WTC11 (cell line): ENCODE measurements at places on chromosomes 1 and 21.

DNA sequence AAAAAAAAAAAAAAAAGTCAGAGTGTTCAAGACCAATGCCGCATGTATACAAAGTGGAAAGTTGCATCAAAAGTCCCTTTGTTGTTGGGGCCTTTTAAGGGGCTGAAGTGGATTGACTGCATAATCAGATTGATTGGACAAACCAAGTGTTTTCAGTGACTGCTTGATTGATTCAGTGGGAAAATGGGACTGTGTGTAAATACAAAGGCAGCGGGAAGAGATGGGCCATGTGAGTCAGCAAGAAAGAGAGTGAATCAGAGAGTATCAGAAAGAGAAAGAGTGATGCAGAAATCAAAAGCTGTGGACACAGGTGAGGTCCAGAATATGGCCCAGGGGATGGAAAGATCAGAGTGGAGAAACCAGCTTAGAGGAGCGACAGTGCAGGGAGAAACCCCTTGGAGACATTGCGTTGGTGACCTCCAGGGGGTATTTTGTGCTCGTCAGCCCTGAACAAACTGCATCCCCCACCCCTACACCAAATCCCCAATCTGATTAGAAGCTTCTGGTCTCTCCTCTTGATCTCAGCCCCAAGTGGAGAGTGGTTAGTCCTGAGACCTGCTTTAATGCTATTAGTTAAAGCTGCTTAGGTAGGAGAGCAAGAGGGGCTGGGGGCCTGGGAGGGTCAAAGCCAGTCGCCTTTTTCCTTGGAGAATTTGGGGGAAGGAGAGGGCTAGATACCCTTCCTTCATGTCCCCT lies 5.1 kb upstream of the ETV3L start:
- DNase-seq = no peak

DNA sequence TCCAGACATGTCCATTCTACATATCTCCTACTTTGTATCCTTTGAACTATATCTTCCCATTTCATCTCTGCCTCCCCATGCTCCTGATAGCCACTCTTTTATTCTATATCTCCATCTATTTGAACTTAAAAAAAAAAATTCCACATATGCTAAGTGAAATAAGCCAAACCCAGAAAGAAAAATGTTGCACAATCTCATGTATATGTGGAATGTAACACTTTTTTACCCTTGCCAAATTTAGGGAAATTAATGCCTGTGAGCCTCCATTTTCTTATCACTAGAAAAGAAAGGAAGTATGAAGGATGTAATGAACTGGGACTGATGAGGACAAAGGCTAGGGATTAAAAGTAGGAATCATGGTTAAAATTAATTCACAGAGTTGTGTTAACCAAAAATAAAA lies 53.5 kb downstream of the RGS13 start:
- no peak for DNase-seq

DNA sequence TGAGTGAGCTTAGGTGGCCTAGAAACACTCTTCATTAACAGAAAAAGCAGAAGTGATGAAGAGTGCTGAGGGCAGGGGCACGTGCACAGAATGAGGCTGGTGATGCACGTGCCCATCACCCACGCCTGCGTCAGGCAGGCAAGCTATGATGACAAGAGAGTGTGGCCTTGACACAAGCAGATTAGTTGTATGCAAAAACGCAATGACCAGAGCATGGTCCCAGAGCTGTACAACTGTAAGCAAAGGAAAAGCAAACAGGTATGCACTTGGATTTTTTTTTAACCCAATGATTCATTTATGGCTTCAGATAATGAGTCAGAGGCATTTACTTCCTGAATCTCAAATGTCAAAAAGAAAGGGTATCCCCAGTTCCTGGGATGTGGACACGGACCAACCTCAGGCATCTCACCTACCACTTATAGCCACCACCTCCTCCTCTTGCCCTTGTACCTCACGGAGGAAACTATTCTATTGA lies 9.1 kb upstream of the TMEM61 start:
- DNase-seq = no peak

GRCh38 chr1:171901245-171901644 lies 59.9 kb downstream of the DNM3 start:
- no peak for DNase-seq

- no peak for DNase-seq
Measured at GRCh38 chr1:8740034-8740449, 77.4 kb downstream of the RERE start.

DNA sequence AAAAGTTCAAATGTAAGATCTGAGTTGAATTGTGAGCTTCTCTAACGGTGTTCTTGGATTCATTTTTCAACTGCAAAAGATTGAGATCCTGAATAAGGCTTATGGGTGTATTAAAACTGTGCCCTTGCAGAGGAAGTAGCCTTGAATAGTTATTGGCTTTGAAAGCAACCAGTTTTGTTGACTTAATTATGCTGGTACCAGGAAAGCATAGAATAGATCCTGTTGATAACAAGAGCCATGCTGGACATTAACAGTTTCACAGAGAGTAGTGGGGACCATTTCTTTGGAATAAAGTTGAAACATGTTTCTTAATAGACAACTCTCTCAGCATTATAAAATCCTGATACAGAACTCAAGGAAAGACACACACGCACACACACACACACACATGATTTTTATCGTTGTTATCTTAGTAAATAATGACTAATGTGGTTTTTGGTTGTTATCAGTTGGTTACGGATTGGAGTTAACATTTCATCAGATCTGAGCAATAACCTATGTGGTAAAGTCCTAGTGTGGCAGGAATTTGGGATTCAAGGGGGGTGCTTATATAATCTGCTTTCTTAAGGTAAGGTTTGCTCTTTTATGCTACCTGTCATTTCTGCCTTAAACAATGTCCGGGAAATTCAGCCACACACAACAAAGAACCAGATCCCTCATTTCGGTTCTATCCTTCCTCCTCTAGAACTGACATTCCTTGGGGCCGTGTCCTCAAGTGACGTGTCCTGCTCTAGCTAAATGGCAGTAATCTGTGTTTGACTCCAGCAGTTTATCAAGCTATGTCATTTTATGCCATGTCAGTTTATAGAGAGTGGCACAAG lies 330.9 kb downstream of the CHRM3 start:
- no peak for DNase-seq

DNA sequence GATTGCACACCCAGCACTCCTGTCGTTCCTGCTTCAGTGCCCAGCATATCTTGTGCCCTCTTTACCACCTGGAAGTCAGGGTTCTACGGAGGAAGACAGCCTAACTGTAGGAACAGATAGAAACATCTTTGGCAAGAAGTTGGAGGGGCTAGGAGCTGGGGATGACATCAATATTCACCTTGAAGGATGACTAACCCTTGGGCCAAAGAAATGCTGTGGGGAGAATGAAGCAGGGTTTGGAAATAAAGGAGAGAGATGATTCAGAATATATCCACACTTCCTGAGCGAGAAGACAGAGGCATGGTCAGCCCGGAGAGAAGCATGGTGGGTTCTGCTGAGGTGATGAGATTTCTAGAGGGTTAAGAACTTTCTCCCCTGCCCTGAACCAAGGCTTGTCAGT lies 4.6 kb upstream of the NKAIN1 start:
- no peak for DNase-seq

GRCh38 chr1:31460027-31460426 lies 47.0 kb downstream of the SERINC2 start:
- no peak for DNase-seq

GRCh38 chr1:66768965-66769364 lies 16.7 kb downstream of the DYNLT5 start:
- no peak for DNase-seq

DNA sequence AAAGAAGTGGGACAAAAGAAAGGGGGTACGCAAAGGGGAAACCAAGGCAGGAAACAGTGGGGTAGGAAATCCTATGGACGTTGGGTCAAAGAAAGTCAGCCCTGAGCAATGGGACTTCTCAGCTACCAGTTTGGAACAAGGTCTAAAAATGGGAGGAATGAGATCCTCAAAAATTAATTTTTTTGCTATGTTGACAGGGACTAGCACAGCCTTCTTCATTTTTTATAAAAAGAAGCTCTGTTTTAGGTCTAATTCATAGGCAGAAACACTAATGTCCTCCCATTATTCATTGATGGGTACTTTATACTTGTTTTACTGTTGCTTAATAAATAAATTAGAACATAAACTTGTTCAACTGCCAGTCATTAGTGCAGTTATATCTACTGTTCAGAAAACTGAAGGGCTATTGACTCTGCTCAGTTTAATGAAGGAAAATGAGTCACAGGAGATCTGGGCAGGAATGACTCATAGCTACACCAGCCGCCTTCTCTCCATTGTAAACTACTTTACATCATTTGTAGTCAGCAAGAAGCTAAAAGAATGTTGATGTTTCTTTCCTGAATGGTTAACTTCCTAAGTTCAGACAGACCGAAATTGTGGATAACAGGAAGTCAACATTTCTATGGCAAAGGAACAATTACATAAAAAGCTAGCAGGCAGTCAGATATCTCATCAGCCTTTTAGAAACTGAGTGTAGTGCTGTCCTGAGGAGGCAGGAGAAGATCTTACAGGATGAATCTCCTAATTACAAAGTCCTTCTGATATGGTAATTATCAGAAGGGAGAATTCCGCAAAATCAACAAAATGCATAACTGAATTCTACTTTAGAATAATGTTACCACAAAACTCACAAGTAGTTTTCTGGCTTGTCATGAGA lies 356.4 kb upstream of the PKN2 start:
- DNase-seq = no peak

DNA sequence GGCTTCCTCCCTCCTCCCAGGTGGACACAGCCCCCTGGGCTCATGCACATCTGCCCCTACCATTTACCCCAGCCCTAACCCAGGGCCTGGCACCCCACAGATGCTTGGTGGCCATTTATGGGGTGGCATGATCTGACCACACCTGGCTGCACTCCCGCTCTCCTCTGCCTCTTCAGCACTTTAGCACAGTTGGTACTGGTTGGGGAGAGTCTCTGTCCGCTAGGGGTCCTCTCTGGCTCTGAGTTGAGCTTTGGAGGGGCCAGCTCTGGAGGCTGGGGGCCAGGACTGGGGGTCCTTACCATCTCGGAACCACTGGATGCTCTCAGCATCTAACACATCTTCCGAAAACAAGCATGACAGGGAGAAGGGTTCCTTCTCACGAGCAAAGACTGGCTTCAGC lies 17.4 kb downstream of the MYOM3 start:
- DNase-seq = peak; percentile 35

DNA sequence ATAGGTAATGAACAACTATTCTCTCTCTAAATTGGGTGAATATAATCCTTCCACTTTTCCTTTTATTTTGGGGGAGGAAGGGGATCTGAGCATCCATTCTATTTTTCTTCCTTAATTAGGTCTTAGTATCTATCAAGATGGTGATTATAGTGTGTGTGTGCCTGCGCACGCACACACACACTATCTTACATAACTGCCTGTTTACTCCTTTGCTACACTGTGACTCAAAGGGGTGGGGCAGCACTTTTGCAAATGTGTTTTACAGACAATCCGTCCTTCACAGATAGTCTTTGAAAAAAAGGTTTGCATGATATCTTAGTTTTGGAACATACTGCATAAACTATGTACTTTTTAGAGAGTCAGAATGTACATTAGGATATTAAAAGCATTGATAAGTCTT lies 191.5 kb downstream of the SDCCAG8 start:
- DNase-seq = no peak

GRCh38 chr1:159014851-159015250 lies 5.1 kb downstream of the IFI16 start:
- no peak for DNase-seq

DNA sequence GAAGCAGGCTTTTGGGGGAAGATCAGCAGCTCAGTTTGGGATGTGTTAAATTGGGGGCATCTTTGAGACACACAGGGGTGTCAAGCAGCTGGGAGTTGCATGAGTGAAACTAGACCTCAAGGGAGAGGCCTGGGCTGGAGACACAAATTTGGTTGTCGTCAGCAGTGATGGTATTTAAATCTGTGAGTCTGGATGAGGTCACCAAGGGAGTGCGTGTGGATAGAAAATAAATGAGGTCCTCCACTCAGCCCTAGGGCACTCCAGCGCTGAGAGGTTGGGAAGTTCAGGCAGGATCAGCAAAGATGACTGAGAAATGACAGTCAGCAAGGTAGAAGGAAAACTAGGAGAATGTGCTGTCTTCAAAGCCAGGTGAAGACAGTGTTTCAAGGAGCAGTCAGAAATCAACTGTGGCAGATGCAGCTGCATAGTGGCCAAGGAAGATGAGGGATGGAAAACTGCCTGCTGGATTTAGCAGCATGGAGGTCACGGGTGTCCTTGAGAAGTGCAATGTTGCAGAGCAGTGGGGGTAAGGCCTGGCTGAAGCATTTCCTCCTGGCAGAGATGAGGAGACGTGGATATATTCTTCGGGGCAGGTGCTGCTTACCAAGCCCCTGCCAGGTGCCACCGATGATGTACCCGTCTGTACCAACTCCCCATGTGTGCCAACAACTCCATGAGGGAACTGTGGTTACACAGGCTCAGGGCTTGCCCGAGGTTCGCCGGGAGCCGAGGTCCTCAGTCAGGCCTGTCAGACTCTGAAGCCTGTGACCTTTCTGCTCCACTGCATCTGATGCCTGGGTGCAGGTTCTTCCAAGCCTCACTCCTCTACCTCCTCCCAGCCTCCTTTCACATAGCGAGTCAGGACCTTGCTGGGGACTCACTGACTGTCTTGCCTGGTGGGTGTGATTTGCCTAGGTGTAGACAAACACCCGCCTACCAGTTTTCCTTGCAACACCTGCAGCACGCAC lies 11.3 kb downstream of the MAP7D1 start:
- no peak for DNase-seq

- no peak for DNase-seq
Measured at GRCh38 chr1:25623007-25623406, 6.4 kb downstream of the MAN1C1 start.

DNA sequence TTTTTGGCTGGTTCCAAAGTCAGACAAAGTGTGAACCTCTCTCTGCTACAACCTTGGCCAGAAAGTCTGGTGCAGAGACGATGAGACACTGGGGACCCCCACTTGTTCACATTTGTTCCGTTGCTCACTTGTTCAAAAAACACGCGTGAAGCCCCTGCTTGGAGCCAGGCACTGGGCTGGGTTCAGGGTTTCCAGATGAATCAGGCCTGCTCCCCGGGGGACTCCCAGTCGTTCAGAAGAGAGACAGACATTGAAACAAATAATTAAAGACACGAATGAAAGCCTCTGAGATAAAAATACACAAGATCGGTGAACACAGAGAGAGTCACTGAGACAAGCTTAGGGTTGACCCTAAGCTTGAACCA lies 101.5 kb upstream of the RUNX3 start:
- no peak for DNase-seq

GRCh38 chr21:34695434-34695833 lies 26.6 kb downstream of the CLIC6 start:
- no peak for DNase-seq

- DNase-seq = no peak
Measured at GRCh38 chr1:116900471-116901365, 9.0 kb upstream of the PTGFRN start.

DNA sequence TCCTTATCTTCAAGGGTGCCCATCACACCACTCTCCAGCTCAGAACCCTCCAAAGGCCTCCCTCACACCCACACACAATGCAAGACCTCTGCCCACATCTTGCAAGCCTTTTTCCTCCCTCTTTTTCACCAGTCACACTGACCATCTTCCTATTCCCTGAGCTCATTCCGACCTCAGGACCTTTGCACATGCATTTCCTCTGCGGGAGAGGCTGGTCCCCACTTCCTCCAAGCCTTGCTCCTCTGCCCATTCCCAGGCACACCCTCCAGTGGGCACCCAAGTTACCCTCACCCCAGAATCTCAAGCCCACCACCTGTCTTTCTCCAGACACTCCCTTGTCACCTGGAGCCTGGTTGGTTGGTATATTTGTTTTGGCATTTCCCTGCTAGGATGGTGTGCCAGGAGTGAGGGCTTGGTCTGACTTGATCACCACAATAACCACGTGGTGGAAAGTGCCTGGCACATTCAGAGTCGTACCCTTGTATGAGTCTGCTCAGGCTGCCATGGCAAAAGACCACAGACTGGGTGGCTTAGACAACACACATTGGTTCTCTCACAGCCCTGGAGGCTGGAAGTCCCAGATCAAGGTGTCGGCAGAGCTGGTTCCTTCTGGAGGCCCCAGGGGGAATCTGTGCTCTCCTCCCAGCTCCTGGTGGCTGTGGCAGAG lies 13.2 kb downstream of the MX2 start:
- no peak for DNase-seq
